C1 segment of cervical spinal cord (tissue), 14 donors: ENCODE measurements at places on chromosomes 4 and X.

GRCh38 chr4:96598465-96598864 lies 758.6 kb downstream of the PDHA2 start:
- DNase-seq = no peak

- no peak for DNase-seq
Measured at GRCh38 chr4:71380788-71381187, 42.0 kb downstream of the SLC4A4 start.

- no peak for DNase-seq
Measured at GRCh38 chr4:76950956-76951671, 1.6 kb downstream of the SEPTIN11 start.

- DNase-seq = no peak
Measured at GRCh38 chrX:13471269-13471668, 98.1 kb upstream of the EGFL6 start.

DNA sequence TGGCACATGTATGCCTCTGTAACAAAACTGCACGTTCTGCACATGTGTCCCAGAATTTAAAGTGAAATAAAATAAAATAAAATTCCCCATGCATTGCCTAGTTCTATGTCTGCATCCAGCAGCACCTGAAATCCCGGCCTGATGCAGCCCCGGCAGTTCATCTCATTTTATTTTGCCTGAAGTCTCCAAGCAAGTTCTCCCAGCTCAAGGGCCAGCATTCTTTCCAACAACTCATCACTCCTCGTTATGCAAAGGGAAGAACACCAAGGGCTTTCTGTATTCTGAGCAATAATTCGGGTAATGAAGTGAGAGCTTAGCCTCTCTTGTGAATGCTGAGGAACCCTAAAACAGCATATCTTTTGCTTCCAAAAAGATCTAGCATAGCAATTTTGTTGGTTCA lies 2.7 kb downstream of the ENPP6 start:
- no peak for DNase-seq

- DNase-seq = no peak
Measured at GRCh38 chr4:114998316-114998715, 115.1 kb downstream of the NDST4 start.

DNA sequence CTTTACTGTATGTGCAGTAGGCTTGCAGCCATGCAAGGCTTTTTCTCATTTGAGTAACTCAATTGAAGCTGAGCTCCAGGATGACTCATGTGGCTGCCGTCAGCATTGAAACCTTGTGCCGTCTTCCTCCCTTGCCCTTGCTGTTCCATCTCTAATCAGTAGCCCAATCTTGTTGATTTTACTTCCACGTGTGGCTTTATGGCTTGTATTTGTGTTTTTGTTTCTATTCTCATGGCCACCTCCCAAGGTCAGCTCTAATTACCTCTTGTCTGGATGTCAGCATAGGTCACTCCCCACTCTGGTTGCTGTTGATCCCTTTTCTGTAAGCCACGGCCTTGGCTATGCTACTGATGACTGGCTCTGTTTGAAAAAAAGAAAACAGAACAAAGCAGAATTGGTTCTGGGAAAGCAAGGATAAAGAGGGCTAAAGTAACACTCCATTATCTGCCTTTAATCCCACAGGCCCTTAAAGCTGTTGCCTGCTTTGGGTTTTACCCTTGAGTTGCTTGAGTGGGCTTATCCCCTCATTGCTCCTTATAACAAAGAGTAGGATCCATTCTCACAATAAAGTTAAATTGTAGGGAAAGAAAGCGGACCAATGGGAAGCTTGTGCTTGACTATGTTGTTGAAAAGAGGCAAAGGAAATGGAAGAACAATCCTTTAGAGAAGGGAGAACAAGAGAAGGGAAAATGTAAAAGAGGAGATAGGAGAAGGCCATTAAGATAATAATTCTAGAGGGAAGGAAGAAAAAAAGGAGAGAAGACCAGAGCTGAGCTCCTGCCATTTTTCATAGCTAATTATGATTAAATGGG lies 173.9 kb upstream of the PGRMC2 start:
- no peak for DNase-seq

- no peak for DNase-seq
Measured at GRCh38 chr4:150583287-150584110, 1.5 kb downstream of the MAB21L2 start.

DNA sequence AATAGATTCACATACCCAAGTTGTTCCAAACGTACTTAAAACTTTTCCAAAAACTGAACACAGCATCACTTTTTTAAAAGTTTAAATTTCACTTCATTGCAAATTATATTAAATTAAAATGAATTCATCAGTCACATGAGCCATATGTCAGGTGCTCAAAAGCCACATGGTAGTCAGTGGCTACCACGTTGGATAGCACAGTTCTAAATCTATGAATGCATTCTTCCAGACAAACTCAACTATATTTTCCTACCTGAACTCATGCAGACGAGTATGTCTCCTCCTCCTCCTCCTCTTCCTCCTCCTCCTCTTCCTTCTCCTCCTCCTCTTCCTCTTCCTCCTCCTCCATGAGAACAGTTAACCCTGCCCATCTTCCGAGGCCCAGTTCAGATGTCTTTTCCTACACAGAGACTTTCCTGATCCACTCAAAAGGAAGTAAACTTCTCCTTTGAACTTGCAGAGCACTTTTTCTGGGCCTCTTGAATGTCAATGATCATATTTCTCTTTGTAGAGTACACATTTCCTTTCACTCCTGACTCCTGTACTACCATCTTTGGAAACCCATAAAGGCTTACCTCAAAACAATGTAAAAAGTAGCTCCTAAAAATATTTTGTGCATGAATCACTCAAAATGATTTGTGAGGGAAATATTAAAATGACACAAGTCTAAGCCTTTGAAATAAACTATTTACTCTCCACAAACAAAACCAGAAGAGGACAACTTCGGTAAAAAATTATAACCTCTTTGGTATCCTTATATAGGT lies 172.6 kb downstream of the AMELX start:
- DNase-seq = no peak

DNA sequence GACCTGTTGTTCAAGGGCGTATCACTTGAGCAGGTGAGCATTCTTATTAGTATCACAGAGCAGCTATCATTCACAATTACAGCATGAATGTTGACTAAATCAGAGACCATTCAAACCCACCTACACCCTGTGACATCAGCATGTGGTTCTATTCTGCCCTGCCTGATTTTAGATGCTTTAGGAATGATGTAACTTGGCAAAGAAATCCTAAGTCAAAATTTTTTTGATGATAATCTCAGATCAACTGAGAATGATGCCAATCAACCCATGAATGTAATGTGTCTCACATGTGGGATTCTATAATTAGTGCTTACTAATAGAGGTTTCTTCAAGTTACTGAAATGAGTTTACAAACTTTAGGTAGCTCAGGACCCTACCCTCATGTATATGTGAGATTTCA lies 13.4 kb upstream of the CHIC2 start:
- DNase-seq = no peak

GRCh38 chrX:55794405-55794804 lies 76.9 kb downstream of the RRAGB start:
- DNase-seq = no peak

DNA sequence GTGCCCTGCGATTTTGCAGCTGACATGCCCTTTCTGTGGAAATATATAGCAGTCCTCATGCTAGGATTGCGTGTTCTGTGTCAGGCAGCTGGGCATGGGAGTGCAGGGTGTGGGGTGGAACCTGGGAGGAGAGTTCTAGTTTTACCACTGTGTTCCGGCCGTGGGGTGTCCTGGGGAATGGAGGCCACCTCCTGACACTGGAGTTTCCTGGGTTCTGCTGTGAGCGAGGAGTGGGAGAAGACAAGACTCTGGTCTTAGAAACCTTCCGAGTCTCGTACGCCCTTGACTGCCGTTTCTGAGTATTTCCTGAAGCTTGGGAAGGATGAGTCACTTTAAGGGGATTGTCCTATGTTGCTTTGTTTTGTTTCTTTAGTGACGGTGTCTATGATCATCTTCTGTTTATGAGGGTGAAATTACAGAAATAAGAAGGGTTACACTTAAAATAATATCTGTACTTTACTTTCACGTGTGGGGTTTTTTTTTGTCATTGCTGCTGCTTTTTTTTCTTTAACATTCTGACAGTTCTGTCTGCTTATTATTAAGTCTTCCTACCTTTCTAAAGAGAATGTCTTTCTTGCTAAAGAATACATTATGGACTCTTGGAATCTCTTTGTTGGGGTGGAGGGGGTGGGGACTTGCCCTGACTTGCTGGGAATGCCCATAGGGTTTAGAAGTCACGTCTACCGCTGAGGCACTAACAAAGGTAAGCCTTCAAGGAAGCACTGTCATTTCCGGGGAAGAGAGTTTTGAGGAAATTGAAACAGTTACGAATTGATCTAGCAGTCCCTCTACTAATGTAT lies 19.1 kb downstream of the CD99 start:
- DNase-seq = no peak

GRCh38 chr4:173498771-173499170 lies 31.3 kb downstream of the HAND2 start:
- no peak for DNase-seq

DNA sequence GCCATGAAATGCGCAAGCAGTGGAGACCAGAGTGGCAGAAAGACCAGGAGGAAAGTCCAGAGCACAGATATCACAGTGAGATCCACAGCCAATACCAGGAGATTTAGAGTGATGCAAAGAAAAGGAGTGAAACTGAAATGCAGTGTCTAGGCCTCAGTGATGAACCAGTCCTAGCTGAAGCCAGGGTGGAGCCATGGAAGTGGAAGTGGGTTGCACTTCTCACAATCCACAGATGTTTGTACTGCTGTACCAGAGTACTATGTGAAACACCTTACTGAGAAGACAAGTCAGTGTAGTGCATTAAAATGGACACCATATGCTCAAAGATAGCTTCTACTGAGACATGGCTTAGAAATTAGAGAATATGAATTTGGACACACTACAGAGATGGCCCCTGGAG lies 403.3 kb downstream of the HNRNPD start:
- no peak for DNase-seq

DNA sequence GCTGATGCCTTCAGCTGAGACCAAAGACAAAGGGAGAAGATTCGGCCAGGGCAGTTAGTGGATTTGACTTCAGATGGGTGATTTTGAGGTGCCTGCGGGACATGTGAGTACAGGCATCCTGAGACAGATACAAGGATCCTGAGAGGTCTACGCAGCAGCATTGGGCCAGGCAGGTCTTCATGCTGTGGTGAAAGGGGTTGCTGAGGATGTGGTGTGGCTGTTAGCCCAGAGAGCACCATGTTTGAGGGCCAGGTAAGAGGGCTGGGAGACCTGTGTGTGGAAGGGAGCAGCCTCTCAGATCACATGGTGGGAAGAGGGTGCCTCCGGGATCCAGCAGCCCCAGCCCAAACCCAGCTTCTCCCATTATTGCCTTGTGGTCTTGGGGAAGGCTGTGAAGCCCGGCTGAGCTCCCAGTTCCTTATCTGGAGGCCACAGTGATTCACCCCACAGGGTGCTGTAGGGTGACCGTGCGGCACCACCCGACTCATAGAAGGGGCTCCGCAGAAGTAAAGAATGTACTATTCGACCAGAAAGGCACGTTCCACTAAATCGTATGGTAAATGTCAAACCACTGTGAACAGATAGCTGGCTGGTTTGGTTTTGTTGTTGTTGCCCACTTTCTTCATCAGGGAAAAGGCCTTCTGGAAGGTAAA lies 27.7 kb upstream of the TADA2B start:
- DNase-seq = no peak

DNA sequence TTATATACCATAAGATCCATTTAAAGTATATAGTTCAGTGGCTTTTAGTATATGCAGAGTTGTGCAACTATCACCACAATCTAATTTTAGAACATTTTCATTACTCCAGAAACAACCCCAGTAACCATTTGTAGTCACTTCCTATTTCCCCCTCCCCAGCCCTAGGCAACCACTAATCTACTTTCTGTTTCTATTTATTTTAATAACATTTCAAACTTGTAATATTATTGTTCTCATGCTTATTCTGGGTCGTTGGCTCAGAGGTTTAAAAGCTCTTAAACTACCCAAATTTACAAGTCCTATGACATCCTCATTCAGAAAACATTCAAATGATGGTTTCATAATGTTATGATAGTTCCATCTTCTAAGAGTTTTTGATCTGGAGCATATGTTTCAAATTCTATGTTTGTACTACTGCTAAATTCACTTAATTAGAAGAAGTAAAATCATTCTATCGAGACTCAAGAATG lies 18.4 kb downstream of the XIAP start:
- no peak for DNase-seq

GRCh38 chrX:123685232-123685631 lies 47.6 kb downstream of the THOC2 start:
- no peak for DNase-seq

GRCh38 chr4:24720436-24720835 lies 74.9 kb upstream of the SOD3 start:
- no peak for DNase-seq

DNA sequence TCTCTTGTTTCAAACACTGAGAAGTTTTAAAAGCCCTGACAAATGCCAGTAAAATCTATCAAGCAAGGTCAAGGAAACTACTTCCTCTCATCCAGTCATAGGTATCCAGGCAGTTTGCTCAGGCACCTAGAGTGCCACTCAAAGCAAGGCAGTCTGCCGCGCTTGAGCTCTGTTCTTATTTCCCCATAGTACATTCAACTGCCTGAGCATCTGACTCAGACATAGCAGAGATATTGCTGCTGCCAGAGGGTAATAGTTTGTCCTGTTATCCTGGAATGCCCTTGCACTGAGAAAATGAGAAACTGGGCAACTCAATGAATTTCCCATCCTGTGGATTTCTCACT lies 16.1 kb upstream of the ATP8A1 start:
- no peak for DNase-seq

- DNase-seq = no peak
Measured at GRCh38 chrX:112757946-112758345, 78.2 kb upstream of the LHFPL1 start.
